ENCODE measurements at places on chromosomes 16 and 17. TPM values are rescaled to one million over a fixed set of nuclear protein-coding genes. Genes with fewer than 3 reads are reported as not detected.

The SPATA32 gene
- 0.11 TPM for total RNA-seq

The KRT33A gene
- not detected for total RNA-seq

The TMEM114 gene
- total RNA-seq = not detected

The PLXDC1 gene
- 5.0 TPM for total RNA-seq

The ACSM2A gene
- not detected for total RNA-seq

The GP1BA gene
- not detected for total RNA-seq

The KRT15 gene
- not detected for total RNA-seq
